ENCODE measurements at places on chromosomes 1 and 21.

DNA sequence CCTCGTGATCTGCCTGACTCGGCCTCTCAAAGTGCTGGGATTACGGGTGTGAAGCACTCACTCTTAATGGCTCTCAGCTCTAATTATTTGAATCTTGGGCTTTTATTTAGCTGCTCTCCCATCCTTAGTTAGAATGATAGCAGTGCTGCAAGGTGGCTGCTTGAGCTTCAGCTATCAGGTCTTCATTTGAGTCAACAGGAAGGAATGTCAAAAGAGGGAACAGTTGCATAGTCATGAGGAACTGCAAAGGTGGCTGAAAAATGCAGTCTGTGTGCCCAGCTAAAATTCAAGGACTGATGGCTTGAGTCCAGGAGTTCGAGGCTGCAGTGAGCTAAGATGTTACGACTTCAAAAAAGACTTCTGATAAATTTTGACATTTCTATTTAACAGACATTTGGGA is 55.6 kb downstream of the UCK2 start:
- no peak for DNase-seq

- no peak for DNase-seq
Measured at GRCh38 chr1:229035054-229035747, 235.7 kb upstream of the RAB4A start.

GRCh38 chr1:94013367-94013878 is 104.2 kb upstream of the GCLM start:
- DNase-seq = no peak

DNA sequence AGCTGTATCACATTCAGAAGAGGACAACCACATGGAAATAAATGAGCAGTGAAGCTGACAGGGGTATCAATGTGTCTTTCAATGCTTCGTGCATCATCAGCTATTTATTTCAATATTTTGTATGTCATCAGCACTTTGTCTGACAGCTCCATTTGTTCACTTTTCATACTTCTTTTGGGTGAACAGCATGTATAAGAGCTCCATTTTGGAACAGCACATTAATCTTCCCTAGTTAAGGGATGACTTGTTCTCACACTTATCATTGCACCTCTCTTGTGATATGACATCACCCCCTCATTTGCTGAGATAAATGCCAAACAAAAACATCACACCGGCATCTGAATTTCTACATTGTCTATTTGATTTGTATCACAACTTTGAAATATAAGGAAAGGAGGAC is 190.6 kb upstream of the SAMSN1 start:
- no peak for DNase-seq

GRCh38 chr1:9145021-9145668 is 16.2 kb upstream of the GPR157 start:
- no peak for DNase-seq

DNA sequence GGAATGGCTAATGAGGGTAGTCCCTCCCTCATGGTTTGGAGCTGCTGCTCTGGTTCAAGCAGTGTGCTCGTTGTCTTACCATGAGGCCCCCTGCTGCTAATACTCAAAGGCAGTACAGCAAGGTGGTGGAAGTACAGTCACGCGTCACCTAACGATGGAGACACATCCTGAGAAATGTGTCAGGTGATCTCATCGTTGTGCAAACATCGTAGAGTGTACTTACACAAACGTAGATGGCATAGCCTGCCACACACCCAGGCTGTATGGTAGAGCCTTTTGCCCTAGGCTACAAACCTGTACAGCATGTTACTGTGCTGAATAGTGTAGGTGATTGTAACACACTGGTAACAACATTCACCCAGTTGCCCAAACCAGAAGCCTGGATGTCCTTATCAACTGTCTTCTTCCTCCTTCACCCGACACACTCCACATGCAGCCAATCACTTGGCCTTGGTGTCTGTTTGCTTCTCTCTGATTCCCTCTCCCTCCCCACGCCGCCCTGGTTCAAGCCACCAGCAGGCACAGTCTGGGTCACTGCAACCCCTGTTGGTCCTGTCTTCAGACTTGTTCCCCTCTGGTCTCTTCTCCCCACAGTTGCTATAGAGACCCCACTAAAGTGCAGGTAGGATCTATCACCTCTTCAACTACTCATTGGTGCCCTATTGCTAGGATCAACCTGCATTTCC is 6.0 kb upstream of the KCNA2 start:
- no peak for DNase-seq

DNA sequence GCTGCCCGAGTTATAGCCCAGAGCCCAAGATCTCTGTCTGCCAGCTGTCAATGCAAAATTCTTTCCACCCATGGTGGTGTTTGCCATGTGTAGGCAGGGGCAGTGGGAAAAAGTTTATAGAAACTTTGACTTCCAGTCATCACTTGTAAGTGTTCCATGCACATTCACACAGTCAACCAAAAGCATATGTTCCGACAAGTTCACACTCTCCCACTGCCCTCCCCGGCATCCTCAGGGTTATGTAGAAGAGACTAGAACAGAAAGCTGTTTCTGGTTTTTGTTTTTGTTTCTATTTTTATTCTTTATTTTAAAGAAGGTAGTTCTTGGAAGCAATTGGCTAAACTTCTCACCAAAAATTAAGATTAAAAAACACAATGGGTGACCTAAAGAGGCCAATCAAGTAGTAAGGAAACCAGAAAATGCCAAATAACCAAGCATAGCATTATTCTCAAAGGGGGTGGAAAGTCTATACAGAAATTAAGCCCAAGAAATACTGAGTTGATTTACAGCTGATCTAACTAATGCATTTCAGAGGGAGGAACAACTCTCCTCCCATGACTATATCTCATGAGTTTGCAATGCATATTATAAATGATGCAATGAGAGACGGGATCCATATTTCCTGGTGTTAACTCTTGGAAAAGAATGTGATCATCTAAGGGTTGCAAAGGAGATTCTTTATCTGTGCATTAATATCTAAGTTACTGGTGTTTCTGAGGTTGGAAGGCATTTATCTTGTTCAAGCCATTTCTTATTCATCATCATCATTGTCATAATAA is 91.5 kb upstream of the ETS2 start:
- DNase-seq = no peak
